ENCODE measurements at places on chromosomes 2 and 18.

- no peak for DNase-seq
These were observed at the start of gene SLC4A3 for GRCh38 chr2:219627103-219628100. TSS of gene SLC4A3 (plus strand) at chr2:219627630. CDS start at chr2:219627993, 363 bp downstream.

GRCh38 chr2:237978058-237978712 is 11.4 kb downstream of the UBE2F start:
- DNase-seq, result no peak

DNA sequence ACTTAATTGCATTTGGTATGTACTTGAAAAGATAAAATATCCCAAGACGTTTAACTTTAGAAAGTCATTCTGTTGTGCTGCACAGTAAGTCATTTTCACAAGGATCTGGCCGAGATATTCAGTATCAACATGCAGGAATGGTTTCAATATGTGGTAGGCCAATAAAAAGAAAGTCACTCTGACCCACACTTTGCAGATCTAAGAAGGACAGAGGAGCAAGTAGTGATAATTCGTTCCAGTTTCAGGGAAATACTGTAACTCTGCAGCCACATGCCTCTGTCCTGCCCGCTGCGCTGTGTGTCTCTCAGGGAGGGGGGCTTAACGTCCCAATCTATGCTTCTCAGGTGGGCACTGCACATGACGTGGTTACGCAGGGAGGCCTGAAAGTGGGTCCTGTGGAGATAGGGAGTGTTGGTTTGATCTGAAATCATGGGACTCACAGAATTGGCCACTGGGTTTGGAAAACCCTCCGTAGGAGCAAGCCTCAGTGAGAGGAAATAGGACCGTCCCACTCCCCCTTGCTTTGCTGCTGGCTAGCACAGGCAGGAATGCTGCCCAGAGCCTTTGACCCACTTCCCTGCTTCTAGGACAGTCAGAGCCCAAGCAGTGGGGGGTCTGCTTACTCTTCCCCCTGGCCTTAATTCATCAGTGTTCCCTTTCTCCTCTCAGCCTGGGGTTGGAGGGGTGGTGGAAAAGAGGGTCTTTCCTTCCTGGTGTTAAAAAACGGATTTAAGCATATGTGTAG is 314.7 kb upstream of the SPRED2 start:
- DNase-seq, result no peak

GRCh38 chr2:225073198-225073597 is 30.9 kb upstream of the DOCK10 start:
- DNase-seq, result no peak

DNA sequence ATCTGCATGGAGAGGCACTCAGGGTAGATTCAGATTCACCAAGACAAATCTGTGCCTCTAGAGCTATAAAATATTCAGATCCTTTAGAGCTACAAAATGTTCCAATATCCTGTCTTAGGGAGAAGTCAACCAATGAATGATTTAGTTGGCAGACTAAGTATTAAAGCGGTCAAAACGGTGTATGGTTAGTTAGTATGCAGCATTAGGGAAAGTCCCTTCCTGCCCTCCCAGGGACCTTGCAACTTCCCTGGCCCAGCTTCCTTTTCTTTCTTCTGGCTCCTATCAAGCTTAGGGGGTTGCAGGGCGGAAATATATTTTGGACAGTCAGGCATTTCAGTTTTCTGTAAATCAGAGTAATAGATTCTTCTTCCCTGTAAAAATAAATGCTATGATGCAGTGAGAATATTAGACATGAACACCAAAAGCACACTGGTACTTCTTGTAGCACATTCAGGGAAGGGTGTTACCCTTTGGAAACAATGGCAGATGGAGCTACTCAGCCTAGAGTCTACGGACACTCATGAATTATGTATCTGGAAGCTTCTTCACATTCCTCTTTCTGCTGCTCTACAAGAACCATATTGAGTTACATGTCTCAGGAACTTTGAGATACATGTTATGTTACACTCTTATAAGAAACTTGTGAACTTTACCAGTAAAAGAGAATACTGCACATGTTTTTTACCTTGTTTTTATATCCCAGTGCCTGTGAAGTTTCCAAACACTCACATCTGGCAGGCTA is 45.7 kb downstream of the CCDC93 start:
- DNase-seq, result no peak

DNA sequence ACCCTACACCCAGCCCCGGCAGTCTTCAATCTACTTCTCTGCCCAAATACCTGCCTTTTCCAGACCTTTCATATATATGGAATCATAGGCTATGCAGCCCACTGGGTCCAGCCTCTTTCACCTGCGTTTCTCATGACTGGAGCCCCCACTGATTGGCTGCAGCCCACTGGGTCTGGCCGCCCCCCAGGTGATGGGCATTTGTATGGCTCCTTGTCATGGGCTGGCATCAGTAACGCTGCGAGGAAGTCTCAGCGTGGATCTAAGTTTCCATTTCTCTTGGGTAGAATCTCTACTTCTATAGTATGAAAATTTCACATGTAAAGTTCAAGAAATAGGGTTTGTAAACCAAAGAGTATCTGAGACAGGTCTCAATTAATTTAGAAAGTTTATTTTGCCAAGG is 281.9 kb downstream of the NDUFA10 start:
- DNase-seq, result no peak

DNA sequence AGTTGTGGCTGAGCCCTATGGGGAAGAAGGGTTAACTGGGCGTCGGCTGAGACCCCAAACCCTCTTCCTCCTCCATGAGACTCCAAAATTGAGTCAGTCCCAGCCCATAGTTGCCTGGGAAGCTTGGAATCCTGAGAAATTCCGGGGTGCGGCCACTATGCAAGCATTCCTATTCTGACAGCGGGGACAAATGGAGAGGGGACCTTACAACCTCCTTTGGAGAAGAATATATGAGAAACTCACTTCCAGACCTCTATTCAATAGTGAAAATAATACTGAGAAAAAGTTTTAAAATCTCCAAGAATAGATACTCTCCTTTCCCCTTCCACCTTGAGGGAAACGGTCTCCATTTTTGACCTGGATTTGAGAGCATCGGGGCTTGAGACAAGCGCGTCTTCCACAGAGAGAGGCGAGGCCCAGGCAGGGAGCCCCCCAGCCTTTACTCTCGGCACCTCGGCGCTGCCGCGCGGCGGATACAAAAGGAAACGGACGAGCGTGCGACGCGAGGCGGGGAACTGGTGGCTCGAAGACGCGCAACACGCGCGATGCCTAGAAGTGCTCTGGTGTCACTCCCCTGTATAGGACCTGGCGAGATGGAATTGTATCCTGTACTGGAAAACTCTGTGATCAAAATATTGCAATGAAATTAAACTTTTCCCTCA is 11.1 kb downstream of the NR4A2 start:
- DNase-seq, result no peak

DNA sequence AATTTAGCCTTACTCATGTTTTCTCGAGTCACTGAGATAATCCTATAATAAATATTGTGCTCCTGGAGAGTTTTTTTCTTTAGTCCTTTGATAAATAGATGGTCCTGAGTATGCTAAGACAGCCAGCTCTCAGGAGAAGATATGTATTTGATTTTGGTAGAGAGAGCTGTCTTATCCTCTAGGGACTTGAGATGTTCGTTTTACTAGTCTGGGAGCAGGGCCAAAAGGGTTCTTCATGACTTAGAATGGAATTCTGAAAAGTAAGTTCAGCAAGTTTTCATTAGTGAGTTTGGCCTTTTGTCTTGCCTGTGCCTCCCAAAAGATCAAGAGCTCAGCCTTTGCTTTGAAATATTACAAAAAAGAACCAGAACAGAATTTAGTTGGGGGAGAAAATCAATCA is 246.7 kb downstream of the BABAM2 start:
- DNase-seq, result no peak

- DNase-seq, result no peak
These were observed 200.4 kb downstream of the INO80D start for GRCh38 chr2:205885492-205886099.

- no peak for DNase-seq
These were observed 5.2 kb downstream of the TTC27 start for GRCh38 chr2:32633040-32633439.

GRCh38 chr2:124250433-124250832 is 225.3 kb downstream of the CNTNAP5 start:
- no peak for DNase-seq

DNA sequence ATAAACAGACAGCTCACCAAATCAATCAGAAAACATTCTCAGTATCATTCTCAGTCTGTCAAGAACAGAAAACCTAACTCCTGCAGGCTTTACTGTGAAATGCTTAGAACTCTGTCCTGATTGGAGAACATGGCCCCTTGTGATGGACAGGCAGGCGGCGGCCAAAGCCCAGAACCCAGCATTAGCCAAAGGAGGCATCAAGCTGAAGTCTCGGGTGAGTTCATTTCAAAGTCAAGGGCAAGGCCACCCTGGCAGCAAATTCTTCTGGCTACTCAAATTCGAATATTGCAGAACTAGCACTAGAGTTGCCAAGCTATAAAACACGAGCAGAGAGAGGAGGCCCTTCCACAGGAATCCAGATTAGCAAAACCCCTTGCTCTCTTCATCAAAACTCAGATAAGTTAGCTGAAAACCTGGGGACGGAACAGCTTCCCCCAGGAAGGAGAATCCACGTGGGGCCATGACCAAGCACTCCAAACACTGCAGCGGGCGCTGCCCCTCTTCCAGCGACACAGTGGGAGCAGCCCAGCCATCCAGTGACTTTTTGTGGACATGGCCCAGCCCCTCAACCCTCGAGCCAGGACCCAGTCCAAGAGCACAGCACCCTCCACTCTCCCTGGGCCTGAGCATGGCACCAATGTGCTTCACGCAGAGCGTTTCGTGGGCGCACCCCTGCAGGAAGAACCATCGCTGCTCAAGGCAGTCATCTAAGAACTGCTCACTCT is 98.6 kb downstream of the HDAC4 start:
- no peak for DNase-seq

GRCh38 chr2:66239655-66240054 is 195.3 kb upstream of the MEIS1 start:
- no peak for DNase-seq

GRCh38 chr2:136246086-136246669 is 128.2 kb upstream of the CXCR4 start:
- no peak for DNase-seq

DNA sequence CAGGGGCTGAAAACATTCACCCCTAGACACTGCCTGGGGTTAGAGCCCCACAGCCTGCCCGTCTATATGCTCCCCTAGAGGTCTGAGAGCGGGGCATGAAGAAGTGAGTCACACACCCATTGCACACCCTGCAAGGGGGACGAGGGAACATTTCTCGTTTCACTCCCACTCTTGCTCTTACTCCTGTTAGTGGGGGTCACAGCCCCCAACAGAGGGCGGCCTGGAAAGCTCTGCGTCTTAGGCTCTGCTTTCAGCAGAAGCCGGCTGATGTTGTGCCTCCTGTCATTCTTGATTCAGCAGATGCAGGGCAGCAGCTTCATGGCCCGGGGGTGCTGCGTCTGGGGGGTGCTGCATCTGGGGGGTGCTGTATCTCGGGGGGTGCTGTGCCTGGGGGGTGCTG is 141.3 kb downstream of the ASB1 start:
- DNase-seq, result no peak

GRCh38 chr2:122875091-122875865 is 1119.8 kb downstream of the TSN start:
- DNase-seq, result no peak

DNA sequence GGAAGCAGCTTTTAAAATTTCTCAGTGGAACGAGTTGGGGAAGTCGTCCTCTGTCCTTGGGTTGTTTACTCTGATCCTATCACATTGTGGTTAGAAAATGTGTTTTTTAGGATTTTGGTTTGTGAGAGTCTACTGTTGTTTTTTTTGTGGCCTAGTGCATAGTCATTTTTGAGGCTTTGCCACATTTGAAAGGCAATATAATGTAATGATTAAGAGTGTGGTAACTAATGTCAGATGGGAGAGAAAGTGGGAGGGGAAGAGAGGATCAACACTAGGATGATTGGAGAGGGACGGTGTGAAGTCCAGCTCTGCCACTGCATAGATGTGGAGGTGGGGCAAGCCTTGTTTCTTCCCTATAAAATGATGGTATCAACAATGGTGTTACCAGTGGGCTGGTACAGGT is 8.5 kb downstream of the SP140L start:
- no peak for DNase-seq

DNA sequence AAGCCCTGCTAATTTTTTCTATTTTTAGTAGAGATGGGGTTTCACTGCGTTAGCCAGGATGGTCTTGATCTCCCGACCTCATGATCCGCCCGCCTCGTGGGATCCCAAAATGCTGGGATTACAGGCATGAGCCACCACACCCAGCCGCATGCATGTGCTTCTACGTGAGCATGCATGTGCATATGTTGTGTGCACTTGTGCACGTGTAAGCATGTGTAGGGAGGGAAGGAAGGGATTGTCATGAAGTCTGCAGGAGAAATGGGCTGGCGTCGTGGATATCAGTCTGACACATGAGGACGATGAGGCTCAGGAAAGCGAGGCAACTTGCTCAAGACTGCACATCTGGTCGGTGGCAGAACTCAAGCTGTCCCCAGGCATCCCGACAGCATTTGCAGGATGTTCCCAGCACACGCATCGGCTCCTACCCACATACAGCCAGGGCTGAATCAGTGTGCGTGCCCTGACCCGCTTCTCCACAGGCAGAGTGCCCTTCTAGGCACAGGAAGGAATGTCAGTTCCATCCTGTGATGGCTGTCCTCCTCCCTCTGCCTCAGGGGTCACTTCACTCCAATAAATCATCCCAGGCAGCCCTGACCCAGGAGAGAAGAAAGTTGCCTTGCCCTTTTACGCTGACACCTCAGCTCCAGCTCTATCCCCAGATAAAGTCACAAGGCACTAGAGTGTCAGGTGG is 49.9 kb upstream of the SLC14A2 start:
- no peak for DNase-seq

DNA sequence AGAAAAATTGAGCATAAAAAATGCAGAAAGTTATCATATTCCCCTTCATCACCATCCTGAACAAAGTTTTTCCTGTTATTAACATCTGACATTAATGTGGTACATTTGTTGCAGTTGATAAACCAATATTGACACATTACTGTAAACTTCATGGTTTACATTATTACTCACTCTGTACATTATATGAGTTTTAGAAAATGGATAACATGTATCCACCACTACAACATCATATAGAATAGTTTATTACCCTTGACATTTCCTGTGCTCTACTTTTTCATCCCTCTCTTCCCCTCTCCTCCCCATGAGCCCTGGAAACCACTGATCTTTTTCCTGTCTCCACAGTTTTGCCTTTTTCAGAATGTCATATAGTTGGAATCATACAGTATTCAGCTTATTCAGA is 618.6 kb upstream of the TMEFF2 start:
- DNase-seq, result no peak

DNA sequence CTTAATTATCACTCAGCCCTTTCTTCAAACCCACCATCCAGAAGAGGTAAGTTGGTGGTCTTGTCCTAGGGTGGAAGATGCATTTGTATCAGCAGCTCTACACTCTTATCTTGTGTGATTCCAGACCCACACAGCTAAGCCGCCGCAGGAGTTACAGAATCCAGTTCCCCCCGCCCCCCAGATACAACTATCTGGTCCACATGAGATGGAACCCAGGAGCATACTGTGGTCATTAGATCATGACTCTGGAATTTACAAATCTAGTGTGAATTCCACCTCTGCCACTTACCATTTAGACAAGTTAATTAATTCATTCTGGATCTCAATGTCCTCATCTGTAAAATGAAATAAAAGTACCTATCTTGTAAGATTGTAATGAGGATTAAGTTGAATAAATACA is 486.4 kb downstream of the BCL11A start:
- DNase-seq, result no peak

GRCh38 chr2:28505361-28505760 is 9.5 kb downstream of the PLB1 start:
- DNase-seq, result no peak

GRCh38 chr2:172052000-172052983 is 33.0 kb upstream of the DLX1 start:
- DNase-seq, result no peak

- DNase-seq, result no peak
These were observed 484.4 kb downstream of the NRXN1 start for GRCh38 chr2:50547521-50547920.

GRCh38 chr2:155308367-155309009 is 610.0 kb downstream of the KCNJ3 start:
- DNase-seq, result no peak
